ENCODE measurements at places on chromosomes 7 and 10.

DNA sequence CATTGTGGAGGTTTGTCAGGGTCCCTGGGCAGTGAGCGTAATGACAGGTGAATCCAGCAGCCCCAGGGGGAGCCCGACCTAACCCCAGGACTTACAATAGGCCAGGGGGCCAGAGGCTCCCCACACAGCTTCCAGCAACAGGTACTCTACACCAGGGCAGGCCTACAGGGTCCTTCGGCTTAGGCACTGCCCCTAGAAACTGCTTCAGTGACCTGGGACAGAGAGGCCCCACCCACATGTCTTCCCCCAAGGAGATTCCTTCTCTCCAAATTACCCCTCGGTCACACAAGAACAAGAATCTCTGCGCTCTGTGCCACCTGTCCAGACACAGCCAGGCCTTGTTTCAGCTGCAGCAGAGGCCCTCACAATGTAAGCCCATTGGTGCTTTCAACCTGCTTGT lies 24.4 kb downstream of the SKIDA1 start:
- no peak for DNase-seq

- DNase-seq, result no peak
Measured at GRCh38 chr10:73983096-73984047, 14.5 kb upstream of the VCL start.

DNA sequence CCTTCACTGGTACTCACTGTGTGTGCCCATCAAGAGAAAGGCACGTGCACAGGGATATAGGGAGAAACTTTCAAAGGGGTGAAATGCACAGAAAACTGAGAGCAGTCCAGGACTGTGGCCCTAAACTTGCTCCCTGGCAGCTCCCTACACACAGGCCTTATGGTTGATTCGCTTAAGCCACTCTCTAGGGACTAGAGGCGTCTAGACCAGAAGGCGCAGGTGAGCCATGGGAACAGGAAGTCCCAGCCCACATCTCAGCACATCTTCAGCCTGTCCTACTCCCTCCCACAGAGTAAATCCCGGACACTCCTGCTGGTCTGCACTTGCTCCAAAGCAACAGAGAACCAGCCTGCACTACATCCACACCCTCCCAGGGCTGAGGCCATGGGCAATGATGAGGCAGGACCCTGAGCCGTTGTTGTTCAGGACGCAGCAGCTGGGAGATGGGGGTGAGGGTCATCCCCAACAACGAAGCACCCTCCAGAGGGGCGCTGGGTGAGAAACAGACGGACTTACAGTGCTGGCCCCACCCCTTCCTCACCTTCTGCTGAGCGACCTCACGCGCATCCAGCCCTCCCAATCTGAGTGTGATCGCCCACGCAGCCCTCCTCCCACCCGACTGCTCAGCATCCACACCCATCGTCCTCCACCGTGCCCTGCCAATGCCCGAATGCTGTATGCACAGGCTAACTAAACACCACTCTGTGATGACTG lies 109.3 kb downstream of the TNS3 start:
- no peak for DNase-seq

- DNase-seq, result no peak
Measured at GRCh38 chr7:24718977-24719491, 38.2 kb downstream of the GSDME start.

- DNase-seq, result no peak
Measured at GRCh38 chr7:140697447-140698143, 1.1 kb downstream of the NDUFB2 start.

DNA sequence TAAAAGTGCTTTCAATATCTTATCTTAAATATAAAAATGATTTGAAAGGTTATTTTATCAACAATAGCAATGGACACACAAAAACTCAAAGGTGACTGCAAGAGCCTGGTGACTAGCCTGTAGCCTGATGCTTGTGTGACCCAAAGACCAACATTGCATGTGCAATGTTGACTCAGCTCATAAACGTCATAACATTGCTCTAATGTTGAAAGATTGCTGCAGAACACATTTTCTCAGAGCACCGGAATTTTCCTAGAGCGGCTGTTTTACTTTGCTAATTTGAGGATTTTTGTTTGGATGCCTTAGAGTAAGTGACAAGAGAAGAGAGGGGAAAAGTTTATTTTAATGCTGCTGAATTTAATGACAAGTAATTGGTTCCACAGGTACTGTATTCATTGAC lies 107.1 kb downstream of the RAB18 start:
- DNase-seq, result no peak

- no peak for DNase-seq
Measured at GRCh38 chr7:151061213-151062110, 2.1 kb downstream of the SLC4A2 start.

- DNase-seq, result no peak
Measured at GRCh38 chr10:85612378-85612775, 754.2 kb downstream of the GRID1 start.

- no peak for DNase-seq
Measured at GRCh38 chr10:10782603-10783002, 235.1 kb upstream of the CELF2 start.

DNA sequence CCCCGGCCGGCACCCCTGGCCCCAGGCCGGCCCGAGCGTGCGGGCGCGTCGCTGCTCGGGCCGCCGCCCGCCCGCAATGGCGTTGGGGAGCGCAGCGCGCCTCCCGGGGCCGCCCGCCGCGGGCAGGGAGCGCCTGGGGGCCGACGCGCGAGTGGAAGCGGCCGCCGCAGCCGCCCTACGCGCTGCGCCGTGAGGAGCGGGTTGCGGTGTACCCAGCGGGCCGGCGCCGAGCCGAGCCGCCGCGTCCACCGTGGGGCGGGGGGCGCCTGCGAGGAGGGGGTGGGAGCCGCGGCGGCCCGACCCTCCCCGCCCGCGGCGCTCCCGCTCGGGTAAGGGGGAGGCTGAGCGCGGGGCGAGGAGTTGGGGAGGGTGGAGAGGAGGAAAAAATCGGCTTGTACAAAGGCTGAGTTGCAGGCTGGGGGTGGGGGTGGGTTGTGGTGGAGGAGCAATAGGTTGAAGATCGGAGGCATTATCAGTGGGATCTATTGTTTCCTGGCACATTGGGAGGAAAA lies 473 bp downstream of the PPP1R9A start:
- DNase-seq, result no peak

Measured in stimulated activated CD8-positive, alpha-beta memory T cell treated with anti-CD3 and anti-CD28 coated beads, Interleukin-4, amount 100 ng/mL, for 4 hours (primary cell).